ENCODE measurements at places on chromosomes 1 and 21.

- no peak for DNase-seq
Measured at GRCh38 chr21:38273745-38274542, 17.2 kb downstream of the KCNJ15 start.

GRCh38 chr21:26157801-26158200, 12.8 kb downstream of the APP start:
- no peak for DNase-seq

- peak; percentile 14 for DNase-seq
Measured at GRCh38 chr1:19529664-19530063, 44.3 kb upstream of the CAPZB start.

DNA sequence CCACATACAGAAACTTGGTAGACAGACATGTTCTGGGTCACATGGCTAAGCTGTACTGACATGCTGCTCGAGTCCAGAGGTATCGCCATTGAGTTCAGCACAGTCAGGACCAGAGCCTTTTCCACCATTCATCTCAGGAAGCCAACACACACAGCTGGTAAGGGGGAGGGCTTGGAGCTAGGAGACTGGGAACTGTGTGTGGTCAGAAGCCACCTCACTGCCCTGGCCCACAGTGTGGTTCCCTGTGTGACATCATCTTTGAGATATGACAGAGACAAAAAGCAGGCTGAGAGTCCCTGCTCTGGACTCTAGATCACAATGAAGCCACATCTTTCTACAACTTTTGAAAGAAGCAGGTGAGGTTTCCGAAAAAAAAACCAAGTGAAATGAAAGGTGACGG, 107.2 kb downstream of the SIM2 start:
- DNase-seq = no peak

Measured in lung (tissue), 17 donors.